ENCODE measurements at places on chromosomes 16 and 17.

DNA sequence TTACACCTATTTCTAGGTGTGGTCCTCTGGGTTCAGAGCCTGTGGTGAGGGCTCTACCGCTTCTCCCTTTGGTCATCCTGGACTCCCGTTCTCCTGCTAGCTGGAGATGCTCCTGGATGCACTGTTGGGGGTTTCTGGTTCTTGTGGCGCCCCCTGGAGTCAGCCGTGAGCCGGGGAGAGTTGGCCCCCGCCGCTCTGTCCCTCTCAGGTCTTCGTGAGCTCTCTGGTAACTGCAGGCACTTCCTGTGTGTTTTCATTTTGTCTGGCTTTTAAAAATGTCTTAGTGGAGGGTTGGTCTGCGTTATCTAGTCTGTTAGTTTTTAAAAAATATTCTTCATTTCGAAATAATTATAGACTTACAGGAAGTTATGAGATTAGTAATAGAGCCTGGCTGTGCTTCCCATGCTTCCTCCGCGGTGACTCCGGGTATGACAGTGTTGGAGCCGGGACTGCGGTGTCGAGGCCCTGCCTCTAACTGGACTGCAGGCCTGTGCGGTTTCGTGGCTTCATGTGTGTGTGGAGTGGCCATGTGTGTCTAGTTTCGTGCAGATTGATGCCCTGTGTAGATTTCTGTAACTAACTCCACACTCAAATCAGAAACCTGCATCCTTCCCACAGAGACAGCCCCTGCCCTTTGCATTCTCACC, 78.0 kb upstream of the ZNF750 start:
- no peak for DNase-seq

DNA sequence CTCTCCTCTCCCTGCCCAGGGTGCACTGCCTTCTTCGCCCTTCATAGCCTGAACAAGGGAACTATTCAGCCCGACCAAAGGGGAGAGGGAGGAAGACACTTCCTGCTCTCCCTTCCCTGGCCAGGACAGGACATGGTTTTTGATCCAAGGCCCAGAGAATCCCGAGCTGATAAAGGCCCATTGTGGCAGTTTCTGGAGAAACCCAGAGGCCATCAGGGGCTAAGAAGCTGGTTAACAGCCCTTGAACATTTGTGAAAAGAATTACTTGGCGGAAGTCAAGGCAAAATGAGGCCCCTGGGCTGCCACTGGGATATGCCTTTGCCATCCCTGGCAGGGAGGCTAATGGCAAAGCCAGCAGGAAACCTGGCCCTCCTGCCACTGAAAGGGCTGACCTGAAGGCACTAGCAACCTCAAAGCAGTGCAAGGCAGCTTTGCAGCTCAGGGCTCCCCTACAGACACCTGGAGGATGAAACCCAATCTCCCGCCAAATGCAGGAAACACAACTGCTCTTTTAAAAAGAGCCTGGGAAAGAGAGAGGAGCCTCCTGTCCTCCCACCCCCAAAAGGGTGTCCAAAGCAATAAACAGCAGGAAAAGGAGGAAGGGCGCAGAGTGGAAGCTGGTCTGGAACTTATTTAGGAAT, 12.6 kb downstream of the PHB1 start:
- DNase-seq: no peak

GRCh38 chr17:10200016-10200415, 1.6 kb upstream of the GAS7 start:
- no peak for DNase-seq

DNA sequence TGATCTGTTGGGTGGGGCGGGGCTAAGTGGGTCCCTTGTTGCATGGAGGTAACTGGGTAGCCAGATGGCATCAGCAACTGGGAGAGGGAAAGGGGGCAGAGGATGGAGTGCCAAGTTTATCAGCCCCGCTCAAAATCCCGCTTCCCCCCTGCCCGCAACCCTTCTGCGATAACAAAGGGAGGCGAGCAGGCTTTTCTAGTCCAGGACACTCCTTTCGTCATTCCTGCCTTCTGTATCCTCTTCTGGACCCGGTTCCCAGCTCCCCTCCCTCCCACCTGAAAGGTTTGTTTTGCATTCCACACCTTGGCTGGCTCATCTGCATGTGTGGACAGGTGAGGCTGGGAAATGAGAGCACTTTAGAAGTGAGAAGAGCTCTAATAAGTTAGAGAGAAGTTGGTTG, 53.3 kb downstream of the HLF start:
- DNase-seq: no peak

- no peak for DNase-seq
Measured at GRCh38 chr16:27291722-27292240, 22.0 kb upstream of the IL4R start.

- no peak for DNase-seq
Measured at GRCh38 chr17:55453839-55454557, 32.4 kb upstream of the MMD start.

DNA sequence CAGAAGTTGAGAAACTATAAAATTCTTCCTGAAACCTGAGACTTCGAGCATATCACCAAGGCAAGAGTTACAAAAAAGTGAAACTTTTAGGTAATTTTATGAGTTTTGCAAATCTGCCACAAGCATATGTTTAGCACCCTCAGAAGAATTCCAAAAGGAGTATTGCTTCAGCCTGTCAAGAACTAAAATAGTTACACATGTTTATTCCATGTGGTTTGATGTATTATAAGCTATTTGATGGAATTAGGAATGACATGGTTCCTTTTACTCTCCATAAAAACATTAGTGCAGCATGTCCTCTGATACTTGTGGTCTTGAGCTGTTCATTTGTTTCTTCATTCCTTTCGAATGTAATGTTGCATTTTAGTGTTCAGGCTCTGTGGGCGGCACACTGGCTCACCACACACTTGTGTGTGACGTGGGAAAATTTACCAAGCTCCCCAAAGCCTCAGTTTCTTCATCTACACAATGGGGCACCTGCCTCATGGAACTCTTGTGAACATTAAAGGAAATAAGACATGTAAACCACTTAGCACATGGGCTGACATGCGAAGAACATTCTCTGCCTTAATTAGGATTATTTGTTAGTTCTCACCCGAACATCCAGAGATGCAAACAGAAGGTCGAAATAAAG, 204.2 kb upstream of the FOXF1 start:
- no peak for DNase-seq

GRCh38 chr17:77382966-77383612, 242.3 kb downstream of the SEC14L1 start:
- DNase-seq: no peak

GRCh38 chr16:734208-734980, 6.4 kb downstream of the CIAO3 start:
- no peak for DNase-seq

DNA sequence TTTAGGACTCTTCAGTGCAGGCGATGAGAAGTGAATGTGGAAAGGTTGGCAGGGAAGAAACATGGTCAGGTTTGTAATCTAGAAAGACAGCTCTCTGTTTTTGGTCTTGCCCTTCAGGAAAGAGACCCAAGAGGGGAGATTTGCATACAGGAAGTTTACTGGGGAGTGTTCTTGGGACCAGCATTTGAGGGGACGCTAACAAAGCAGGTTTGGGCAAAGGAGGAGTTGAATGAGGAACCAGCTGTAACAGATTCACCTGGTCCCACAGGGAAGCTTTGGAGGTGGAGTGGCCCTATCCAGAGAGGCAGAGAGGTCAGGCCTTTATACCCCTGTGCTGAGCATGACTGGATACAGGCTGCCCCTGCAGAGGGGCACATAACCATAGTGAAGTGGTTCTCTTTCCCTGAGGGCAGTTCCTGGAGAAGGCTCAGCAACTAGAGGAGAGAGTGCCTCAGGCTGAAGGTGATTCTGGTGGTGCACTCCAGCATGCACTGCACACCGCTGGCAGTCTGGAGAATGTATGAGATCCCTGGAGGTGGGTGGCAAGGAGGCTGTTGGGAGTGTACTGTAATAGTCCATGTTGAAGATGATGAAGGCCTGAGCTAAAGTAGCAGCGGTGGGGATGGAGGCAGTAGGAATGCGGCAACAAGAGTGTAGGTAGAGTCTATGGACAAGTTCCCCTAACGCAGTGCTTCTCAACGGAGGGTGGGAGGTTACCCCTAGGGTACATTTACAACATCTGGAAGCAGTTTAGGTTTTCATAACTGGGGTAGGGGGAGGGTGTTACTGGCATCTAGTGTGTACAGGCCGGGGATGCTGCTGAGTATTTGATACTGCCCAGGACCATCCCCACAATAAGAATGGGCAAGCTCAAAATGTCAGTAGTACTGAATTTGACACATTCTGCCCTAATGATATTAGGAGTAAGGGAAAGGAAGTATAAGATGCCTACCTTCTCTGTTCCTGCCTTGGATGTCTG, 37.2 kb downstream of the MAP2K6 start:
- no peak for DNase-seq

DNA sequence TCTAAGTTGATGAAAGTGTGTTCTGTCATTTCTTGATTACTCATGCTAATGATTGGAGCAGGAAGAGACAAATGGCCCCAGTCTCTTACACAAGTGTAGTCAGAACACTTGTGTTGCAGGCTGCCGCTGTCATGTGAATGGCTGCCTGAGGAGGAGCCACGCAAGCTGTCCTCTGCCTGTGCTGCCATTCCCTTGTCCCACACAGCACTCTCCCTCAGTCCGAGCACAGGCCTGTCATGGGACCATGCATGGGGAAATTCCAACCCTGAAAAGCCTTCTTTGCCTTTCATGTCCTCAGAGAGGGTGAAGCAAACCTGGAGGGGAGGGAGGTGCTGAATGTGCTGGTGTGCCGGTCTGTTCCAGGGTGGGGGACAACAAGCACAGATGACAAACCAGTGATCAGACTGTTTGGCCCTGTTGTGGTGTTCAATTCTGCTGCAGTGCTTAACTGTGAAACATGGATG, 109.4 kb downstream of the MRTFB start:
- DNase-seq: no peak

DNA sequence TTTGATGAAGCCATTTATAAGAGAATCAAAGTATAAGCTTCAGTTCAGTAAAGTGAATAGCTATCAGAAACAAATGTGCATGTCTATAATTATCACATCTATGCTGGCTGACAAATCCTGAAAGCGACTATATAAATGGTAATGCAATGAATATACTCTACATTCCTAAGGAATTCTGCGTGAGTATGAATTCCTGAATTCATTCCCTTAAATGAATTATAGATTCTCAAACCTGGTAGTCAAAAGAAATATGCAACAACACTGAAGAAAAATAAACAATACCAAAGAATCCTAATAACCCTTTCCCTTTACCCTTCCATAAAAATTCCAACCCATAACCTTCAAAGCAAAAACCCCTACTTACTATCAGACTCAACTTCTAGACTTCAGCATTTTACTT, 416.6 kb upstream of the PMFBP1 start:
- no peak for DNase-seq

DNA sequence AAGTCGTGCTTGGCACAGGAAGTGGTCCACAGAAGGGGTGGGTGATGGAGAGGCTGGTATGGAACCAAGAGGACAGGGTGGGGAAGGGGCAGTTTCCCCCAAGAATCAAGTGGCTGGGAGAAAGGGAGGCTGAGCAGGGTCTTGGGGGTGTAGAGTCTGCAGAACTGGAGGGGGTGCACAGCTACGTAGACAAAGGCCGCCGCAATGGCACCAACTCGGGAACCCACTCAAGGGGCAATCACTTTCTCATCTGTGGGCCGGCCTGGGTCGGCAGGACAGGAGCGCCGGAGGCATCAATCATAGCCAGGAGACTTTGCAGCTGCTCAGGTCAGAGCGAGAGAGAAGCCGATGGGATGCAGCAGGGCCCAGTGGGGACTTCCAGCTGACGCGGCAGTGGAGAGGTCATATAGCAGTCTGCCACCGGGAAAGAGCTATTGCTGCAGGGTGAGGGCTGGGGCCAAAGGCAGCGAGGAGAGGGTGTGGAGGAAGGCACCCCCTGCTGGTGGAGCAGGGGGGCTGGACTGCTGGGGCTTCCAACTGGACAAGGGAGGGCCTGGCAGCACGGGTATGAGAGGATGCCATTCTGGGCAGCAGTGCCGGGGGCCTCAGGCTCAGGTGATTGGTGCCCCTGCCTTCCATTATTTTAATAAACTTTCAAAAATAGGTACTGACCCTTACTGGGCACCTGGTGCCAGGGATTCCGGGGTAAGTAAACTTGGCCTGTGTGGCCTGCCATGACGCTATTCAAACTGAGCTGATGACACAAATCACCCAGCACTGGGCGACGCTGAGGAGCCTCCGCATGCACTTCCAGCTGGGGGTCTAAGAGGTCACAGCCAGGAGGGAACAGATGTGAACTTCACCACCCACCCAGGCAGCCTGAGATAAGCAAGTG, 52.5 kb upstream of the MTSS2 start:
- DNase-seq: no peak

DNA sequence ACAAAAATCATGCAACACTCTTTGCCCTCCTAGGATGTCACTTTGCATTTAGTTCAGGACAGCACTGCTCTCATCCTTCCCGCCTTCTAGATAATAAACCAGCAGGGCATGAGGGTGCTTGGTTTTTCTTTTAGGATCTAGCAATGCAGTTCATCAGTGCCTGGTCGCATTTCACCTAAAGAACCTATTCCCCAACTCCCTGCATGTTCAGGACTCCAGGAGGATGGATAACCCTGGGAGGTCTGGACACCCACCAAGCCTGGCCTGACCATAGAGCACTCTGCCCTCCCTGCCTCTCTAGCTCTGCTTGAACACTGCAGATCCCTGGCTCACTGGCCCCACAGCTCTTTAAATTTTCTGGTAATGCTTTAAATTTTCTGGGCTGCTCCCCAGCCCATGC, 2.6 kb downstream of the SLFN12 start:
- no peak for DNase-seq

DNA sequence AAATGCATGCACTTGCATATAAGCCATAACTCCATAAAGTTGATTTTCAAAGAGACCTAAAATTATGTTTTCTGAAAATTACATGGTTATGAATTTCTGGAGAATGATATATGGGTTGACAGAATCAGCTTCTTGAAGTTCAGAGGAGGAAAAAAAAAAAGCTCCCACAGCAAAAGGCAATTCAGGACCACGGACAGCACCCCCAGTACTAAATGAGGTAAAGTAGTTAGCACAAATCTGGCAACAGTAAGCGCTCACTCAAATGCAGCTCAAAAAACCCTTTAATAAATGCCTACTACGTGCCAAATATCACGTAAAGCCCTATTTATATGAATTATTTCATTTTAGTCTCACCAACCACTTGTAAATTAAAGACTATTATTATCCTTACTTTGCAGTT, 135.2 kb downstream of the SHISA9 start:
- DNase-seq: no peak

- no peak for DNase-seq
Measured at GRCh38 chr17:43766413-43767052, 7.9 kb upstream of the SOST start.

- no peak for DNase-seq
Measured at GRCh38 chr17:60086818-60087591, 8.3 kb upstream of the HEATR6 start.

GRCh38 chr16:83705856-83706255, 101.9 kb upstream of the HSBP1 start:
- DNase-seq: no peak
